ENCODE measurements at places on chromosomes 5 and 9.

DNA sequence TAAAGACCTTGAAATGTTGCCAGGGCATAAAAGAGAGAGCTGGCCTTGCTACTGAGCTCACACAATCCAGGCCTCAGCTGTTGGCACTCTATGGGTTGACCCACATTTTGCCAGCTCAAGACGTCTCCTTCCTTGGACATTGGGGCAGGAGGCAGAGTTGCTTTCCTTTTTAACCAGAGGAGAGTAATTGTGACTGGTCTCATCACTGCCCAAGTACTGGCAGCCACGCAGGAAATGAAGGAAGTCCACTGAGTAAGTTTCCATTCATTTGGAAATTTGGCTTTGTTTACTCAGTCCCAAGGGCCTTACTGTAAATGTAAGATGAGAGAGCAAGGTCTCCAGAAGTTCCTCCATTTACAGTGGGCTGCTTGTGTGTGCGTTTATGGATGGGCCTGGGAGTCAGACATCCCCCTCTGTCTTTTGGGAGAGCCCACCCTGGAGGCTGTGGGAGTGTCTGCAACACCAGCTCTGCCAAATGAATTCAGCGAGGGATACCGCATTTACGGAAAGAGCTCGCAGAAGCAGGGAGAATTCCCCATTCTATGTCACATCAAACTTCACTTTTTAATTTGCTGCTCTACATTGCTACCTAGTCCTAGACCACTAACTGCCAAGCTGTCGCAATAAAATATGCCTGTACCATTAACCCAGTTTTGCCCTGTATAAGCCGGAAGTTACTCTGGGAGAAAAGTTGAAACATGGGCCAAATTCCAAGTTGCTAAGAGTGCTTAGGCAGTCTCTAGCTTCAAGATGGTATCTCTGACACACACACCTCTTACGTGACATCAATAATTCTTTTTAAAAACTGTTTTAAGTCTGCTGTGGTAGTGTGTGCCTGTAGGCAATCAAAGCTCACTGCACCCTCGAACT is 24.5 kb upstream of the PDZD2 start:
- DNase-seq = no peak

DNA sequence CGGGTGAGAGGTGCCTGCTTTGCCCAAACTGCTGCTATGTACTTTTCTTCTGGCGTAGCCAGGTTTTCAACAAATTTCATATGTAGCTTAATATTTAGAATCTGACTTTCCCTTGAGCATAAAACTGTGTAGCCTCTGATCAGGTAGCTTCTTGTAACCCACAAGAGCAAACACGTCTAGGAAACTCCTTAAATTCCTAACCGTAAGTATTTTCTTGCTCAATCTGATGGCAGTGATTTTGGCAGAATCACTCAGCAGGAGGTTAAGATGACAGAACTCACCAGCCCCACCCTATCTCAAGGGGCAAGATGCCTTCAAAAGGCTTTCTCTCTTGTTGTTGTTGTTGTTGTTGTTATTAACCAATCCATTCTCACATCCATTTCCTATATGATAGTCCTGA is 20.8 kb downstream of the CKMT2 start:
- DNase-seq = no peak

DNA sequence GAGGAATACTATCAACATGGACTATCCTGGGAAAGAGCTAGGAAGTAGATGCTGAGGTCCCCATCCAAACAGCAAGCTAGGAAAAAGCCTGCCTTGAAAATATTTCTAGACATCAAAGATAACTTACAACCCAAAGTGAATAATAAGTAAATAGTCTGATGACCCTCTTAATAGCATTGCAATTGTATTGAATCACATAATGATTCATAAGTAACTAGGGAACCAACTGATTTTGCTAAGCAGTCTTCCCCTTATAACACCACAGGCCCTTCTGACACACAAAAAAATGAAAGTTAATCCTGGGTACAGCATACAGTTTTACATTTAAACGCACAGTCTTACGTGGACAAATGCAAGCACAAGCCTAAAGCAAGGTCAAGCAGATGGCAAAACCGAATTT is 199.3 kb downstream of the RFK start:
- no peak for DNase-seq

GRCh38 chr9:87223392-87224246 is 274.0 kb upstream of the DAPK1 start:
- no peak for DNase-seq

DNA sequence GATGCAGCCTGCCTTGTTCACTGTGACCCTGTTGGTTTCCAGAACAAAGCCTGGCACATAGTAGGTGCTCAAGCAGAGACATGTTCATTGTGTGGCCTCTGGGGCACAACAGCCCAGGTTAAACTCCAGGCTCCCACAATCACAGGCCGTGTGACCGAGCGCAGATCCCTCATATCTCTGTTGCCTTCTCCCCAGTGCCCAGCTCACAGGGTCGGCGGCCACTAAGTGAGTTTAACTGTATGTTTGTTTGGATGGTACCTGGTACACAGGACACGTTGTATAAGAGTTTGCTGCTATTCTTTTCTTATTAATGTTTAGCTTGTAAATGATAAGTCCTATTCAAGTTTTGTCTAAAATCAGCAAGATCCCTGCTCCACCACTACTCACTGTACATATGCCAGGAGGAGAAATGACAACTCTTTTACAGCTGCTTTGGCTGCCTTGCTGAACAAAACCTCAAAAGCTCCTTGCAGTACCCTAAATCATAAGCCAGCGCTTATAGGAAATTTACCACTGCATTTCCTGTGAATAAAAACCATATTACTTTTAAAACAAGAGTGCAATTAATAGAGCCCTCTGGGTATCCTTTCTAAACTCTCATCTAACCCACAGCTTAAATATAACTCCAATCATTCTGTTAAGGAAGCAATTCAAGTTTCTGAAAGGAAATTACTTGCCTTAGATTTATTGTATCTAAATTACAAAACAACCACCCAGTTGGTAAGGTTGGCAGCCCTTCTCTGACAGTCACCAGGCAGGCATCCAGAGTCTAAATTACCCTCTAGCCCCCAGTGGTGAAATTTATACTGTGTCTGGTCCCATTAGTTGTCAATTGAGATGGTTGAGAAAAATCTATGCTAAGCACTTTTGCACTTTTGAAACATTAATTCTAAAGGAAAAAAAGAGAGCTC is 379.4 kb downstream of the SEMA5A start:
- DNase-seq = no peak

DNA sequence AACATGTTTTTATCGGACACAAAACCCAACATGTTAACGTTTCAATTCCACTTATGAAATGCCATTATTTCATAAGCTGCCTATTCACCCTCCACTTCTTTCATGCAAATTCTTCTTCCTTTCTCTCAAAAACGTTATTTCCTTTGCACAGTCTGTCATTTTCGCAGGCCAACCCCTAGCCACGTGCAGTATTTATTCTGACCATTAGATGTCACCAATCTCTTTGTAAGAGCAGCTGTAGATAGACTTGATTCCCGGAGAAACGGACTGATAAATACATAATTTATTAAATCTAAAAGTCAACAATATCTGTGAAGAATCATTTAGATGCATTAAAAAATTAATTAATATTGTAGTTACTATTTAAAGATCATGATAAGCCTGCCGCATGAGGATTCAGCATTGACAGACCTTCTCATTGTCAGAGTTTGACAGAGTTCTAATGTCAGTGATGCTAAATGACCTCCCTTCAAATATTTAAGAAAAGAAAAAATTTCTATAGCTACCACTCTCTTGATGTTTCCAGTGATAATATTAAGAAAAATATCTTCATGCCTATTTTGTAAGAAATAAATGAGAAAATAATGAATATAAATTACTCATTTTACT is 933.6 kb downstream of the CDH12 start:
- peak; percentile 16 for DNase-seq

- DNase-seq = no peak
Measured at GRCh38 chr5:53507013-53507412, 26.6 kb downstream of the FST start.

Measured in GM12891 (cell line).